ENCODE measurements at places on chromosomes 12 and 14. TPM values are rescaled to one million over a fixed set of nuclear protein-coding genes. Genes with fewer than 3 reads are reported as not detected.

DNA sequence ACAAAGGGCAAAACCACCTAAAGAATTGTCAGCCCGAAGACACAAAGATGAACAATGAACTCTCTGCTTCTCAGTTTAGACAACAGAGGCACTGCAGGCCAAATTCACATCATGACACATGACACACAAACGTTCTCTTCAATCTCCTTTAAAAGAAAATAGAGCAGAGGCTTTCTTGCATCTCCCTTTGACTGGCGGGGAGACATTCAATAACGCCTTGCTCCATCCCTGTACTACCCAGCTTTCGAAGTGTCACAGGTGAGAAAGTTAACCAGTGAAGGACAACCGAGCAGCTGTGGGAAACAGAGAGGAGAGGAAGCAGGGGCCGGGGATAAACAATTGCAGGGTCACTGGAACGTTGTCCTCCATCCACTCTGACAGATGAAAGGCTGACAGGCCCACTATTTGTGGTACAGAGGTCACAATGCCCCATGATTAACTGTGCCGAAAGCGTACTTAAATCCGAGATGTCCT, 130.8 kb downstream of the PHLDA1 start:
- DNase-seq = no peak

PTHLH gene
- 2.2 TPM for total RNA-seq

CCDC38 gene
- not detected for total RNA-seq

OR10A7 gene
- total RNA-seq = not detected

STAC3 gene
- total RNA-seq = 2.4 TPM

AICDA gene
- not detected for total RNA-seq
